ENCODE measurements at places on chromosomes 5 and 9.
A peak's percentile ranks its signal among the peaks of the same experiment; 100 is the strongest.

DNA sequence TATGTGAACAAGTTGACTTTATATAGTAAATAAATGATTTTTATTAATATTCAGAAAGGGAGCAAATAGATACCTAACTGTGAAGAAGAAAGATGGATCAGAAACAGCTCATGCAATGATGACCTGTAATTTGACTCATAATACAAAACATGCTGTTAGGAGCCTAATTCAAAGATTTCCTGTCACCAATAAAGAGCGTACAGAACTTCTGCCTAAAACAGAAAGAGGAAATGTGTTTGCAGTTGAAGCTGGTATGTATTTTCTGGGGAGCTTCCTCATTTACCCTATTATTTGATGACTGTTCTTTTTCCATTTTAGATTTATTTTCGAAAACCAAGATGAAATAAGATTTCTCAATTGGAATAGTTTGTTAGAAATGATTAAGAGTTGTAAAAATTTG is 11.4 kb downstream of the YTHDC2 start:
- no peak for DNase-seq

GRCh38 chr5:98102936-98103335 is 670.5 kb upstream of the RGMB start:
- no peak for DNase-seq

- peak; percentile 43 for DNase-seq
These were observed 752.8 kb downstream of the IRX1 start for GRCh38 chr5:4348423-4348822.

- DNase-seq: no peak
These were observed 237.4 kb upstream of the PRDM9 start for GRCh38 chr5:23269981-23270380.

- DNase-seq: no peak
These were observed 91.4 kb downstream of the TSSK1B start for GRCh38 chr5:113343343-113343742.

DNA sequence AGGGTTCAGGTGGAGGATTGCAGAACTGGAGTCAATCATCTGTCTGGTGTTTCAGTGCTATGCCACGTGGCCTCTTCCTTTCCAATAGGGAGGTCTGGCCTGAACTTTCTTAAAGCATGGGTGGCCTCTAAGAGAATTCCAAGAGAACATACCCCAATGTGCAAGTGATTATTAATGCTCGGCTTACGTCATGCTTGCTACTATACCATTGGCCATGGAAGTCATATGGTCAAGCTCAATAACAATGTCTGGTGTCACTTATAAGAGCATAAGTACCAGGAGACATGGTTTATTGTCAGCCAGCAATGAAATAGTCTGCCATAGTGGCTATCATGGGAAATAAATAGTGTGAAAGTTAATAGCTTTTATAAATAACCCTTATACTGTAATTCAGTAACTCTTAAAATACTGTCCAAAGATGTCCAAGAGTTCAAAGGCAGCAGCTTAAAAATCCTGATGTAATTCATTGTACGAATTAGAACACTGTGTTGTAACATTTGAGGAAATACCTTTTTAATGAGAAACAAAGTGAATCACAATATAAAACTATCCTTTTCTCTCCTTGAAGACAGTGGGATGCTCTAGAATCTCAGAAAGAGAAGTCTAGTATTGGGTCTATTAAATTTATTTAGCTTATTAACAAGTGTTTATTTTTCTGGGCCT is 355.4 kb upstream of the PRR16 start:
- no peak for DNase-seq

- no peak for DNase-seq
These were observed 53.7 kb downstream of the MARCHF3 start for GRCh38 chr5:126976520-126977172.

GRCh38 chr5:38424148-38425060 is 132.0 kb downstream of the LIFR start:
- no peak for DNase-seq

- no peak for DNase-seq
These were observed 49.6 kb upstream of the TEK start for GRCh38 chr9:27059412-27059811.

GRCh38 chr9:14373706-14374105 is 59.8 kb upstream of the NFIB start:
- DNase-seq: no peak

DNA sequence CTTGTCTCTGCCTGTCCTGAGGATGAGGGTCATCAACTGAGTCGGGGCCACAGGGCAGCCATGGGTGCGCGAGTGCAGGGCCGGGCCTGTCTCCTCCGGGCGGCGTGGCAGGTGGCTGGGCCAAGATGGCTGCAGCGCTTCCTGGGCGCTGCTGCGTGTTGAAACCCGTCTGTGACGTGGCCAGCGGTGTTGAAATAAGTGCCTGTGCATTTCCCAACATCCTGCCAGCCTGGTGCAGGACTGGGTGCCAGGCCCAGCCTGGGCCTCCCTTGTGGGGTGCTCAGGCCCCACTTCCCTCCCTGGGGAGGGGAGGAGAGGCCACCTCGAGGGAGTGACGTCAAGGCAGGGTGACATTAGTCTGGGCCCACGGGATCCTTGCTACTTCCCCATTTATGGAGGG is 45.5 kb downstream of the RXRA start:
- no peak for DNase-seq

- DNase-seq: no peak
These were observed 228.9 kb upstream of the IRX4 start for GRCh38 chr5:2111569-2112105.
